ENCODE measurements at places on chromosomes 3 and 15.

DNA sequence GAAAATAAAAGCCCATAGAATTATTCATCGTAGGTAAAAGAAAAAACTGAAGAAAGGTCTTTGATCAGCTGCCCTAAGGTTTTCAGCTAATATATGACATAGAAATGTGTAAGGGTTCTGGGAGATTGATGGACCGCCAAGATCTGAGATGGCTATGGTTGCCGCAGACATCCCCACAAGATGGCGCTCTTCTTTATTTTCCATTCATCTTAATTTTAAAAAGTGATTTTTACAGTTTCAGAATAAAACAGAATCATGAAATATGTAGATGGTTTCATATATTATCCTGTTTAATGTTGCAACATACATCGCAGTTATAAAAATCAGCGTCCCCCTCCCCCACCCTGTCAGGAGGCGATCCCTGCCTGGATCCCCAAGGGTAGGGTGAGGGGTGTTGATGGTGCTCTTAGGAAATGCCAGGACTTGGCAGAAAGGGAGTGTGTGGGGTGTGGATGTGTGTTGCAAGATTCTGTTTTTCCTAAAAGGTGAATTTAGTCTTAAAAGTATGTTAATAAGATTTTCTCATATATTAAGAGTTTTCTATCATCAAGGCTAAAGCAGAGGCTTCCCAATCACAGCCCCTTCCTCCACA lies 68.8 kb downstream of the ANXA2 start:
- DNase-seq = no peak

DNA sequence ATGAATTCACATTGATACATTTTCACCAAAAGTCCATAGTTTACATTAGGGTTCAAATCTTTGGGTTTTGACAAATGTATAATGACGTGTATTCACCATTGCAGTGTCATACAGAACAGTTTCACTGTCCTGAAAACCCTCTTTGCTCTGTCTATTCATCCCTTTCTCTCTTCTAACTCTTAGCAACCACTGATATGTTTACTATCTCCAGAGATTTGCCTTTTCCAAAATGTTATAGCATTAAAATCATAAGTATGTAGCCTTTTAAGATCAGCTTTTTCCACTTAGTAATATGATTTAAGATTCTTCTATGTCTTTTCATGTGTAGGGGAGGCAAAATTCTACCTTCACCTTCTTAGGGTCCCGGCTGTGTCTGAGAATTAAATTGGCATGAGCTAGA lies 203.8 kb downstream of the TPRG1 start:
- DNase-seq = no peak

DNA sequence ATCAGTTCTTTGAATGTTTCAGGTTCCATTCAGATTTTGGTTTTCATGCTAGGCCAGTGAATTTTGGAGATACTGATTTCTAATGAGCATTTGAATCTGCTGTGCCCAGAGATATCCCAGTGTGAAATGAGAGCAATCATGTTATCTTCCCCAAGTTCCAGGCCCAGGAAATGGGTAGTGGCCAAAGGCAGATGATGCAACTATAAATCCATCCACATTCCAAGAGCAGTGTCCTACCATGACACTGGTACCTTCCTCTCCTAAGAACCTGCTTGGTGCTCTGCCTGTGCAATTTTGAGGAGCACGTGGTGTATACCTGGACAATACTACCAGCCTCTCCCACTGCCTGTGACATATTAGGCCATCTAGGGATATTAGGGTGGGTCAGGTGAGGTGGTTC lies 186.8 kb downstream of the SLCO3A1 start:
- no peak for DNase-seq

- no peak for DNase-seq
Observed at GRCh38 chr3:17947833-17948232, 205.4 kb upstream of the TBC1D5 start.

DNA sequence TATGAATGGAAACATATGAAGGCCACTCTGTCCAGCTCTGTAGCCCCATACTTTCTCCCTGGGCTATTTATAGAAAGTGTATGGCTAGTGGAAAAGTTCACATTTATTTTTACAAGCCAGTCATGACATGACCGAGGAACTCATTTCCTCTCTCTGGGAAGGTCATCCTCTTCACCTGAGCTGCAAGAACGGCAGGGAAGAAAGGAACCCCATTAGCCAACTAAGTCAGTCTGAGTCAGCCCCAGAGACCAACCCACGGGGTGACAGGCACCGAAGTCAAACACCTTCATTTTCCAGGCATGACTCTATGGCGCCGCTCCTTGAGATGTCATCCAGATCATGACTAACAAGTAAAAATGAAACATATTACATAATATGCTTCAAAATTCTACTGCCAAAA lies 4.8 kb downstream of the PAQR9 start:
- DNase-seq = no peak

DNA sequence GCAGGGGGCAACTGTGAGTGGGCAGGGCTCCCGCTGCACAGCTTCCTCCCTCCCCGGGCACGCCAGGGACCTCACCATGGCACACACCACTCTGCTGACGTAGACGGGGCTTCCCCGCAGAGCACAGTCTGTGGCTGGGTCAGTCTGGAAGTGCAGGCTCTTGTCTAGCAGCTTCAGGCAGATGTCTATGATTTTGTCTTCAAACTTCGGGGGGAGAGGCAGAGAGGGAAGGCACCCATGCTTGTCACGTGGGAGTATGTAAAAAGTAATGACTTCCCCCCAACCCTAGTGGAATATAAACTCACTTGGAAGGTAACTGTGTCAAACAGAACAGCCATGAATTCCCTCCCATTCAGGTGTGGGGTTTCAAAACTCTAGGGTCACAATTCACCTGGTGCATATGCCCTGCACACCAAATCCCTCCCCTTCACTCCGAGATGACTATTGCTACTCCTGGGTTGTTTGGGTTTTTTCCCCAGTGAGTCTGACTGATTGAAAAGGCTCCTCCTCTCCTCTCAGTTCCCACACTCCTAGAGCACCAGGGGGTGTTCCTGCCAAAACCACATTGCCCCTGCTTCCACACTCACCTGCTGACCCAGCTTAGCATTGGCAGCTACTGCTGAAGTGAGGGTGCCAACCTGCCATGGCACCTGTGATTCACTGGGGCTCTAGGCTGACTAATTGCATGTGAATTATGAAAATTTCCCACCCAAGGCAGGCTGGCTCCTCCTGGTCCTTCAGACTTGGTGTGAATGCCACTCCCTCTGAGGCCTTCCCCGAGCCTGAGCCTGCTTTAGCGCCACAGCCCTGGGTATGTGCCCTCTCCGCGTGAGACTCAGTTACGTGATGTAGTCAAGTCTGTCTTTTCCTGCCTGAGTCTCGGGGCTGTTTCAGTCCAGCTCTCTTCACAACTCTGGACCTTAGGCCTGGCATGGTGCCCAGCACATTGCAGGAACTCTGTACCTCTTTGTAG lies 13.0 kb downstream of the TGM5 start:
- DNase-seq = no peak

- no peak for DNase-seq
Observed at GRCh38 chr3:127462111-127462655, 128.3 kb downstream of the TPRA1 start.

DNA sequence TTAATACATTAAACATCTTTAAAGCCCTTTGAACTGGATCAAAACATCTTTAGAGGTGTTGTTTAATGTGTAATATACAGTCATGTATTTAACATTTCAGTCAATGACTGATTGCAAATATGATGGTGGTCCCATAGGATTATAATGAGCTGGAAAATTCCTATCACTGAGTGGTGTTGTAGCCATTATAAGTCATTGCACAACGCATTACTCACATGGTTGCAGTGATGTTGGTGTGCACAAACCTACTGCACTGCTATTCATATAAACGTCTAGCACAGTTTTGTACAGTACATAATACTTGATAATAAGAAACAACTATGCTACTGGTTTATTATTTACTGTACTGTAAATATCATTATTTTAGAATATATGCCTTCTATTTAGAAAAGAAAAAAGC lies 75.6 kb downstream of the DTWD1 start:
- DNase-seq = no peak

DNA sequence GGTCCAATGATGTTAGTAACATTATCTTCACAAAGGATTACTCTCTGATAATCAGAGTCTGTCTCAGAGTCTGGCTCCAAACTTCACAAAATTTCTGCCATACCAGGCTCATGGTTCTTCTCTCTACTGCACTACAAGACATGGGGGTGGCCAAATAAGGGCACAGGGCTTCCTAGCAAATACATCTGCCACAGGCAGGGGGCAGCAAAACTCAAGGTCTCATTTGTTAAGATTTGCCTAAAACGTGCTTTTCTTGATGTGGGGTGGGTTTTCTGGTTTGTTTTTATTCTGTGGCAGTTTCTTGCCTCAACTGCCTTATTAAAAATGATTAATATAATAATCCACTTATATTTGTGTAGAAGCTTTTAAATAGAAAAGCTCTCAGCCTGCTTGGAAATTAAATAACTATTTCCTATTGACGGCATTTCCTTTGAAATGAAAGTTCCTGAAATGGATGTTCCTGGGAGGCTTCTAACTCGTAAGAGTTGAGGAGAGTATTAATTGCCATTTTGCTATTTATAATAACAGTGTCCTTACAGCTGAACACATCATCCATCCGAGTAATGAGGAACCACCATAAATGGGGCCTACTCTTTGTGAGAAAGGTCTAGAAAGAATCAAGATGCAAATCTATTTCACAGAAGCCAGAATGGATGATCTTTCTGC lies 53.8 kb downstream of the SST start:
- peak; percentile 33 for DNase-seq

DNA sequence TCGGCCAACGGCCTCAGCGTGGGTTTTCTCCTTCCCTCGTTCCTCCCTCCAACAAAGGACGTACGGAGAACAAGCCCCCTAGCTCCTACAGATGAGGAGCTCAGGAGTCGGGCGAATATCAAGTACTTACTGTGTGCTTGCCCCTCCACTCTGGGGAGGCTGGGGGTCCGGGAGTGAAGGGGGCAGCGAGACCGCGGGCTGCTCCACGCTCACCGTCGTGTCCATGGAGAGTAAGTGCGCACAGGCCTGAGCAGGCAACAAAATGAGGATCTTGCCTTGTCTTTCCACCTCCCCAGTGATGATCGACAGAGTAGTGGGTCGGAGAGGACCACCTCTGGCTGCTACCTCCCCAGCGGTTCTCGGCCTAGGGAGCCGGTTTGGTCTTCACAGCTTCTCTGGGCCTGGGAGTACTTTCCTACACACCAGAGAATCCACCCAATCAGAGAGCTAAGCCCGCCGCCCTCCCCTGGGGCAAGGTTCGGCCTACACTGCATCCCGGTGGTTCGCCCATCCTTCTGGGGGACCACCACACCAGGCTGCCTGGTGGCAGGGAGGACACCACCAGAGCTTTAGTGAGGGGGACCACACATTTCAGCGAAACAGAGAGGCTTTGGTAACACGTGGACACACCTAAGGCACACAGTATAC lies 603 bp upstream of the TRANK1 start:
- DNase-seq = no peak

DNA sequence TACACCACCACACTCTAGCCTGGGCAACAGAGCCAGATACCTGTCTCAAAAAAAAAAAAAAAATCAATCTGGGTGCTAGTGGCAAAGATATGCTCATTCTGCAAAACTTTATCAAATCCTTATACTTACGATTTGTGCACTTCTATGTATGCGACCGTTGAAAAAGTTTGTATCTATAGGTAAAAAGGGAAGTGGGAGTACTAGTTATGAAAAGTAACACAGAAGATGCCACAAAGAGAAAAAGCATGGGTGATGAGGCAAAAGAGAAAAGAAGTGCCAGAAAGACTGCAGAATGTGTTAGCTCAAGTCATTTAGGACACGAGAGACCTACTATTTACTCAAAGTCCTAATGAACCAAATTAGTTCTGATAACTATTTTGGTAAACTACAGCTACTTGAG lies 407.8 kb downstream of the SHQ1 start:
- no peak for DNase-seq

GRCh38 chr15:69810431-69811354 lies 287.0 kb downstream of the TLE3 start:
- no peak for DNase-seq

- DNase-seq = no peak
Observed at GRCh38 chr15:92315595-92316211, 78.0 kb upstream of the ST8SIA2 start.

DNA sequence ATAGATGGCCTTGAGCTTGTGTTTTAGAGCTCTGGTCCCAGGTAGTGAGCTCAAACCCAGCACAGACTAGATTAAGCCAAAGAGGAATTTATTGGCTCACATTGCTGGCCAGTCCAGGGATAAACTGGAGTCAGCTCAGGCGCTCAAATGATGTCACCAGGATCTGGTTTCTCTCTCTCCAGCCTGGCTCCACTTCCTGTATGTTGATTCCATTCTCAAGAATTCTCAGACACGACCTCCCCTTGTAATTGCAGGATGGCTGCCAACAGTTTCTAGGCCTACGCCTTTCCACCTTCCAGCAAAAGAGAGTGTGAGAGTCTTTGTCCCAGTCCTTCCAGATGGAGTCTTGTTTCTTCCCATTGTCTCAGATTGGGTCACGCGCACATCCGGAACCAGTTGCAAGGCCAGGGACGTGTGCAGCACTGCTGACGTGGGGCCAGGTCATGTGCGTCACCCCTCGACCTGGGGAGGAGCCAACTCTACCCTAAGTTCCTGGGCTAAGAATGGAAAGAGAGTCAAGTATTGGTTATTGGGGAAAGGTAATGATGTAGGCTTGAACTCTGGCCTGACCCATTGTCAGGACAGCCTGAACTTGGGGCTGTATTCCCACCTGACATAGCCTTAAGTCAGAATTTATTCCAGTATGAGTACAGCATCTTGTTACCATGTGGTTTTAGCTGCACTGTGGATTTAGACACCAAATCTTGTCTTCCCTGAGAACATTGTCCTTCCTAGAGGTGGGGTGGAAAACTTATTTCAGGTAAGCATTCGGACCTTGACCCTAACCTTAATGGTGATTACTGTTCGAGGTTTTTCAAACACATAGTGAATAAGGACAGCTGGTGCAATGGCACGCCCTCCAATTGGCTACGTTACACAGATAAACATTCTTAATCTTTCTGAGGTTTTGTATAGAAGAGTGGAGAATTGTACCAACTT lies 31.6 kb downstream of the CACNA1D start:
- DNase-seq = no peak

DNA sequence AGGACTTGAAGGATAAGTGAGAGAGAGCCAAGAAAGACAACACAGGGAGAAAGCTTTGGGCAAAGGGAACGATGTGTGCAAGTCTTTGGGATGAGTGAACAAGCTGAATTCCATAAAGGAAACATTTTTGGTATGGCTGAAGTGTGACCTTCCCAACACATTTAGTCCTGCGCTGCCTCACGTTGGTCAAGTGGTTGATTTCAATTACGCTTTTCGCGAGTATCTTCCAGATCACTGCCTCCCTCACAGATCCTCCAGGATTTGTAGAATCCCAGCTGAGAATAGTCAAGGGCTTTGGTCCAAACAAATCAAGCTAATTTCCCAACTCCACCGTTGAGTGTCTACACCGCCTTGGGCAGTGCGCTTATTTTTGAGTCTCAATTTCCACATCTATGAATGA lies 338.4 kb upstream of the ADAMTS9 start:
- no peak for DNase-seq

GRCh38 chr15:92460023-92460422 lies 66.3 kb downstream of the ST8SIA2 start:
- DNase-seq = no peak

DNA sequence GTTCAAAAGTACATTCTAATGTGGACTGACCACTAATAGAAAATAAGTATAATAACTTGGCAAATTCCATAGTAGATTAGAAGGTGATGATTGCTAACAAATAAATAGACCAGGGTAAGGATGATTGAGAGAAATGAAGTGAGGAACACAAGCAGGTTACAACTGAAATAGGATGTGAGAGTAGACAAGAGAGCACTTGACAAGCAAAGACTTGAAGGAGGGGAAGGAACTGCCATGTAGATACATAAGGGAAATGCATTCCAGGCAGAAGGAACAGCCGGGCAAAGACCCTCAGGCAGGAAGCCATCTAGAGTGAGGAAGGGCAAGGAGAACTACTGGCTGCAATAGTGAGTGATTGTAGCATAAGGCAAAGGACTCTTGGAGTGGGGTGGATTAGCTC lies 5.0 kb downstream of the PLA1A start:
- DNase-seq = no peak
